ENCODE measurements at places on chromosomes 4 and X.

DNA sequence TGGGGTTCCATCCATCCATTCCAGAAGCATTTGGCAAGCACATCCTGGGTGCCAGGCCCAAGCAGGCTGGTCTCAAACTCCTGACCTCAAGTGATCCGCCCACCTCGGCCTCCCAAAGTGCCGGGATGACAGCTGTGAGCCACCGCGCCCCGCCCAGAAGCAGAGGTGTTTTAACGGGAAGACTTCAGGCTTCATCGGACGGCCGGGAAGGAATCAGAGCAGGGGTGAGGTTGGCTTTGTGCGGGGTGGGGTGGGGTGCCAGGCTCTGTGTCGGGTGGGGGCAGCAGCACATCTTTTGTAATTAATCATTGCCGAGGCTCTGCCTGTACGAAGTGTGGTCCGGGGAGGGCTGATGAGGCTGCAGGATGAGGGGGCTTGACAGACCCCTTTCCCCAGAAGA, 5.1 kb upstream of the SLC25A6 start:
- no peak for DNase-seq

- DNase-seq, result no peak
Measured at GRCh38 chr4:125836597-125837195, 521.9 kb downstream of the FAT4 start.

- peak; percentile 83 for DNase-seq
Measured at GRCh38 chr4:83252782-83253405, 31.7 kb downstream of the COQ2 start.

DNA sequence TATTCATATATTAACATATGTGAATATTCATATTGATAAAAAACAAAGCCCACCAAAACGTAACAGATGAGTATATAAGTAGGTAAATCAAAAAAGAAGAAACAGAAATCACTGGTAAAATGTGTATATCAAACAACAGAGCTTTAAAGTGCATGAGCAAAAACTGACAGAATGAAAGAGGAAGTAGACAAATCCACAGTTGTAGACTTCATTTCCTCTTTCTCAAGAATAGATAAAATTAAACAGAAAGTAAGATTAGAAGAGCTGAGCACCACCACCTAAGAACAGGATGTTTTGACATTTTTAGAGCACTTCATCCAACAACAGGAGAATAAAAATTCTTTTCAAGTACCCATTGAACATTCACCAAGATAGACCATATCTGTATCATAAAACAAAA, 64.6 kb downstream of the CNKSR2 start:
- DNase-seq, result no peak

- DNase-seq, result peak; percentile 12
Measured at GRCh38 chr4:114598191-114599121, at the start of gene UGT8. TSS of gene UGT8 (plus strand) at chr4:114598807. CDS start at chr4:114622881, 24,074 bp downstream.

GRCh38 chrX:67619253-67619652, 75.4 kb downstream of the AR start:
- DNase-seq, result no peak

DNA sequence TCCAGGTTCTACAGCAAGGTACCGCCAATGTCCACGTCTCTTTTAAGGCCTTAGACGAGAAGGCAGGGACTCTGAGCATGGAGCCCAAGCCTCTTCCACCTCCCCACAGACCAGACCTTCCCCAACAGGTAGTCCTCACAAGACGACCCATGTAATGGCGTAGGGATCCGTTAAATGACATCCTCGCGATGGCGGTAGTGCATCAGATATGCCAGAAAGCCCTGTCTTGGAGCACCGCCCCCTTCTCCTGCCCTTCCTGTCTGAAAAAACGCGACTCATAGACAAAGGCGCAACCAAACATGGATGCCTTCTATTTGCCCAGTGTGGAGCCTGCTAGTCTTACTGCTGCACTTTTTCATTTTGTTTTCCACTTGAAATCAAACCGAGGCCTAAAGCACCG, 185.4 kb downstream of the OR13H1 start:
- peak; percentile 89 for DNase-seq

DNA sequence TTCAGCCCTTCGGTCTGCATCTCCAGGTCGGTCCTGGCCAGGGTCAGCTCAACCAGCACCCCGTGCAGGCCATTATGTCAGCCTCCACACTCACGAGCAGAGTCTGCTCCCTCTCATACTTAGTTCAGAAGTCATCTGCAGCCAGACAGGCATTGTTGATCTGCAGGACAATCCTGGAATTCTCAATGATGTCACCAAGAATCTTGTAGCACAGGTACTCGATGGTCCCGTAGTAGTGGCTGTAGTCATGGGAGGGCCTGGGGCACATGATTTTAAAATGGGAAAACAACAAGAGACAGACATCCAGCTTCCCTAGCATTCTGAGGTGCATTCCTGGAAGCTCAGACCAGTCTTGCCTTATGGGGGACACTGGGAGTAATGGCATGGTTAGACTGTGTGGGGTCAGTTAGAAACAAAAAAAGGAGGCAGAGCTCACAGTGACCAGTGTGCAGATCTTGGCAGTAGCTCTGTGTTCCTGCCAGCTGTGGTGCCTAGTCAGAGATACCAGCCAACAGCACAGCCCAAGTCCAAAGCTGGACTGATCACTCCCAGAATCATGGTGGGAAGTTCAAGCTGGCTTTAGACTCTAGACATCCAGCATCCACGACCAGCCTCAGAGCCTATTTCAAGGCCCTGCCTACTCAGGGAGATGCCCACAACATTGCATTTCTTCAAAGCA, 31.9 kb downstream of the LRIT3 start:
- no peak for DNase-seq

DNA sequence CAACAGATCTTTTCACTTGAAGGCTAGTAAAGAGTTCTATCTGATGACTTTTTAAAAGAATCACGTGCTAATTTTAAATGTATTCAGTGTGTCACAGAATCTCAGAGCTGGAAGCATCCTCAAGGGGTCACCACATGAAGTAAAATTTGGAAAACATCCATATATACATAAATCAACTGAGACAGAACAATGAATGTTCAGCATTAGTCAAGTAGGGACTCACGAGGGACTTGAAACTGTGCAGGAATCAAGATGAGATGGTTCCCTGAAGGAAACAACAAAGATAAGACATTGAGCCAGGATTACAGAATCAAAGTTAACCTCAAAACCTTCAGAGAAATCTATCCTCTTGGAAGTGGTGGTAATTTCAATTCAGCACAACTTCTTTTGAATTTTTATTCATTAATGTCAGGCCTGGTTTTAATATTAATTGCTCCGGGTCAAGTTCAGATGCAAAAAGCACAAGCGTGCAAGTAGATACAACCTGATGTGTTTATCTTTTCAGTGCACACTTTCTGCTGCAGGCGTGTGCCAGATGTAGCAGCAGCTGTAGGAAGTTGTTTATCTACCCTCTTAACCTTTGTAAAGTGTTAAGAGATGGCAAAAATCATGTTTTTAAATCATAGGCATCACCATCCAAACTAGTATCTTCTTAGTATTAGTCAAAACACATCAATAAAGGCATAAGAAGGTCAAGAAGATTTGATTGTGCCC, 87.7 kb upstream of the SRD5A3 start:
- DNase-seq, result no peak

DNA sequence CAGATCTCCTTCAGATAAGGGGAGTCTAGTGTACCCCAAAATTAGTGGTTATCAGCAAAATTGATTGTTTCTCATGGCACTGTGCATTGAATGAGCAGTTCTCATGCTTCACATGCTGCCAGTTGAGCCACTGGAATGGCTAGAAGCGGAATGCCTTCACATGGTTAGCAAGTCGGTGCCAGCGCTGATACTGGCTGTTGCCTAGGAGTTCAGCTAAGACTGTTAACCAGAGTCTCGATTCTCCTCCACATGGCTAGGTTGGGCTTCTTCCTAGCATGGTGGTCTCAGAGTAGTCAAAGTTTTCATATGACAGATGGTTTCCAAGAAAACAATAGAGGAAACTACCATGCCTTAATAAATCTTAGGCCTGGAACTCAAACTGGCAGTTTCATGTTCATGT, 12.2 kb downstream of the ANTXR2 start:
- no peak for DNase-seq

GRCh38 chrX:153886915-153887314, 942 bp upstream of the L1CAM start:
- DNase-seq, result no peak

- no peak for DNase-seq
Measured at GRCh38 chr4:159018062-159018629, 84.7 kb upstream of the RAPGEF2 start.

- DNase-seq, result no peak
Measured at GRCh38 chrX:136076942-136077341, 70.4 kb upstream of the FHL1 start.

- DNase-seq, result no peak
Measured at GRCh38 chr4:10032625-10033024, 11.3 kb upstream of the SLC2A9 start.

- DNase-seq, result no peak
Measured at GRCh38 chr4:23851464-23851863, 38.4 kb downstream of the PPARGC1A start.

GRCh38 chr4:184807797-184808712, 17.7 kb downstream of the ACSL1 start:
- no peak for DNase-seq

DNA sequence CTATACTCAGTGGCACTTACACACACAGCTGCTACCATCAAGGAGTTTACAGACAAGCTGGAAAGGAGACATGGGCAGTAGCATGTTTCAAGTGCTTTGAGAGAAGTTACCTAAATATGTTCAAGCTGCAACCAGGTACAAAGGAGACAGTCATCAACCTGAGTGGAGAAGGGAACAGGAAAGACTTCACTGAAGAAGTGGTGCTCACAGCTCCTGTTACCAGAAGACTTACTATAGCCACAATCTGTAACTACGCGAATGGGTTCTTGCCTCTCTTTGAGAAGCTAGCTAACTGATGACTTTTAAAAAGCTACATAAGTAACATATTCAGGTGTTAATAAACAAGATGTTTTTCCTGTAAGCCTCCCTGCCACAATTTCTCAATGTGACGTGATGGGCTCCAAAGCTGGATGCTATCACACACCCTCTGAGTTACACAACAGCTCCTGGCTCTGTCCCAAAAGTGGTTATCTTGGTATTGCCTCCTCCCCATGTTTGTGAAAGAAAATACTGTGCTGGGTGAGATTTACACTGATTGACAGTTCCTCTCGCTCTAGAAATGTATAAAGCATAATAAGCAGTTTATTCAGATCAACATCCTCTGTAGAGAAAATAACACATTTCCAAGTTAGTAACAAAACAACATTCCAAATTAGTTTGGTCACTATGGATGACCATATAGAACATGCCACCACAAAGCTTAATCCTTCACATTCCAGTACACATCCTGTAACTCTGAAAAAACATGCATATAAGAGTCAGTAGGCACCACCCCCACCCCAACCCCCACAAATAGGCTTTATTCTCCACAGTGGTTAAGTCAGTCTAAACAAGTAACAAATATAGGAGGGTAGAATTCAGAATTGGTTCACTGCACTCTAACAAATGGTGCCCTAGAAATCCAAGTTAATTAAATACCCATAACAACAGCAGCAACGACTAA, 81.8 kb downstream of the FRYL start:
- DNase-seq, result peak; percentile 26

- DNase-seq, result no peak
Measured at GRCh38 chr4:155468282-155468681, 91.5 kb upstream of the MAP9 start.

GRCh38 chrX:147646949-147647723, 264.6 kb upstream of the FMR1 start:
- DNase-seq, result no peak

- no peak for DNase-seq
Measured at GRCh38 chrX:12138361-12139313, at the start of gene FRMPD4. TSS of gene FRMPD4 (plus strand) at chrX:12138473. CDS start at chrX:12138972, 499 bp downstream.

DNA sequence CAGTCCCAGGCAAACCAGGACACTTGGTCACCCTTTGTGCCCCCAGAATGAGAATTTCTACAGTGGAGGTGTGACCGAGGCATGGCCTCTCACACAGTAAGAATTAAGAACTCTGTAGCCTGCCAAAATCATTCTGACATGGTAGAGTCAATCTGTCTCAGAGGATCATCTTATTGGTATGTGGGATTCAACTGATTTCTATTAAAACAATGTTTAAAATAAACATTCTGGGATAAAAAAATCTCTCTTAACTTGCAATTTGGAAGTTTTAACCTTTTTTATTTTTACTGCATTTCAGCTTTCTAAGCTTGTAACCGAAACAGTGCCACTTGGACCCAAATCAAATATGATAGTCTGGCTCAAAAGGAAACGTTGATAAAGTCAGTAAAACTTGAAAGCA, 165.4 kb upstream of the LDB2 start:
- DNase-seq, result no peak

DNA sequence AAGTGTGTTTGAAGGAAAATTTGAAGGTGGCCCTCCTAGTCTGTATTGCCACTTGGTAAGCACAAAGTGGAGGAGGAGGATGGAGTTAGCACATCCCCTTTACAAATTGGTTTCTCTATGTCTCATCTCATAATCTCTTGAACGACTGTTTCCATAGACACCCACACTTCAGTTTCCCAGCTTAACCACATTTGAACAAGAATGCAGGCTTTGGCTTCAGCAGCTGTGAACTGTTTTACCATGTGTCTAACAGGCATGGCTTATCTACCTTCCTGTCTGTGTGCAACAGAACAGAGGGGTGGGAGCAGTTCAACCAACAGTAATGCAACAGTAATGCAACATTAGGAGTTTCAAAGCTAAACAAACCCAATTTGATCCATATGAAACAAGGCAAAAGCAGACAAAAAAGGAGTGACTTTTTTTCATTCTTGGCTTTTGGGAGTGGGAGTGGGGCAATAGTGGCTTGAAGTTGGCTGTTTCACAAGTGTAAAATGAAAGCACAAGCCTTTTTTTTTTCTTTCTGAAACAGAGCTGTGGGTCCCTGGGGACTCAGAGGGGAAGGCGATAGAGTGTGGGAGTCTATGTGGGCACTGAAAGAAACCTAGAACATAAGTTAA, 108.0 kb downstream of the ITM2A start:
- peak; percentile 59 for DNase-seq

- DNase-seq, result no peak
Measured at GRCh38 chr4:114728426-114728825, 129.8 kb downstream of the UGT8 start.

- DNase-seq, result no peak
Measured at GRCh38 chr4:36054694-36055422, 189.5 kb downstream of the ARAP2 start.

GRCh38 chr4:106036848-106037247, 141.6 kb downstream of the NPNT start:
- DNase-seq, result no peak

DNA sequence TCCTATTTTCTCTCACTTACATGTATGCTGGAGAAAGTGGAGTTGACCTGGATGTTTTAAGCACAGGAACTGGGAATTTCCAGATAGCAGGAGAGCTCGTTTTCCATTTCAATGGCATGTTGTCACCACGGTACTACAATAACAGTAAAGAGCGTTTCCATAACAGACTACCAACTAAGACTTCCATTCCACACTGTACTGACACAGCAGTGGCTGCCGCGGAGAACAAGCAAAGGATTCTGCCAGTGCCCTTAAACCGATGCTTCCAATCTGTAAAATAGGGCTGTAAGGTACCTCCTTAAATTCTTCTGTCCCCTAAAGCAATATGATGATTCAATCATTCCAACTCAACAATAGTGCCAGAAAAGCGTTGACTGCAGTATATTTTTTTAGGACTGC, 143.9 kb downstream of the KLHL13 start:
- DNase-seq, result no peak

Measured in CD4-positive, alpha-beta T cell treated with Interleukin-6 for 4 hours (primary cell).